Activated naive CD4-positive, alpha-beta T cell treated with anti-CD3 and anti-CD28 coated beads, Interleukin-2, amount 10 ng/mL, durations not matched to agents 7 days and 5 days (primary cell): ENCODE measurements at places on chromosomes 16 and 17.

- DNase-seq, result no peak
Observed at GRCh38 chr17:51947160-51947735, 211.3 kb downstream of the CA10 start.

GRCh38 chr17:76593384-76593826 lies 7.7 kb upstream of the ST6GALNAC2 start:
- DNase-seq, result no peak

GRCh38 chr17:57016764-57017116 lies 38.8 kb downstream of the SCPEP1 start:
- no peak for DNase-seq

DNA sequence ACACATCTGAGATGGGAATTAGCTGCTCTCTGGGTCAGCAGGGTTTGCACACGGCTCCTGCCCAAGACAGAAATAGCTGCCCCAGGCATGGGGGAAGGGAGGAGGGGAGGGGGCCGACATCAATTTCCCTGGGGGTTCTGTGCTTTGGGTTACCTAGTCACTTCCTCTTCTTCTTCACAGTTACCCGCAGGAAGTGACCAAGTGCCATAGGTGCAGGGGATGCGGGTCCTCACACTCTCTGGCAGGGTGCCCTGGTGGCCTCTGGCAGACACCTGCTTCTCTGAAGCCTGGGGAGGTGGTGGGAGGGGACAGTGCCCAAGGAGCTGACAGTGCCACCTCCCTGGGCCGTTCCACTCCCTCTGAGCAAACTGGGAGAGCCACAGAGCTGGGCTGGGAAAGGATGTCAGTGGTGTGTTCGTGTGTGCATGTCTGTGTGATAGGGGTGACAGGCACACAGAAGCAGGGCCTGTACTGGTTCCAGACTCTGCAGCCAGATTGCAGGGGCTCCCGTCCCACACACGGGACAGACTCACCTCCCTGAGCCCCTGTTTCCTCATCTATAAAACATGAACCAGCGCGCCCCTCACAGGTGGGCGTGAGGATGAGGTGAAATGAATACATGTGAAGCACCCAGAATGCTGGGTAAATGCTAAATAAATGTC lies 18.2 kb downstream of the SCN4A start:
- peak; percentile 53 for DNase-seq

DNA sequence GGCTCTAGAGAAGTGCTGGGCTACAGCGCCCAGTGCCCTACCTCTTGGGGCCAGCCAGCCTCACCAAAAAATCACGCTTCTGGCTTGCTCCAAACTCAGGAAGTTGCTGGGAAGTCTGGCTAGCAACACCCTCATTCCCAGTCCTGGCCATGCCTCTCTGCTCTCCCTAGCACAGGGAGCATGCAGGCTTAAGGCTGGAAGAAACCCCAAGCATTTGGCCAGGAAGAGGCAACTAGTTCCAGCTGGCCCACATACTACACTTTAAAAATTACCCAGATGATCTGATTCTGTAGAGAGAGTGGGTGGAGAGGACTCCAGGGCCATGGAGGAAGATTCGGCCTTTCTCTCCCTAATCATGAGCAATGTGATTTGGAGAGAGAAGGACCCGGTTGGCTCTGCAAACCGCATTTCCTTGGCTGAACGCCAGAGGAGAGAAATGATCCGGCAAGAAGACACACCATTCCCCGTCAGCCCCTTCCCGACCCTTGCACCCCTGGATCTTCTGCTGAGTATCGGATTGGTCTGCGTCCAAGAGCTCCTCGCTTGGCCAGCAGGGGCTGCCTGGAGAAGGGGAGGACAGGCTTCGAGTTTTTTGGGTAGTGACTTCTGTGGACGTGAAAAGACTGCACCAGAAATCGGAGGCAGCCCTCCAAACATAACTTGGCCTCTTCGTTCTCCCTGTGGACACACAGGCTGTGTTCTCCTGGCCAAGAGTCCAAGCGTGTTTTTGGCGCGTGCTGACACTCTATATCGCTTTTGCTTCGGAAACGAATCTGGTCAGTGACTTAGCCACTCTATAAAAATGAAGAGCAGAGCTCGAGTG lies 406.3 kb downstream of the WWOX start:
- no peak for DNase-seq
